ENCODE measurements at places on chromosomes 6 and 20.

- DNase-seq, result peak; percentile 7
Measured at GRCh38 chr6:25889877-25890853, 16.1 kb upstream of the SLC17A3 start.

- peak; percentile 83 for DNase-seq
Measured at GRCh38 chr6:11653028-11653583, 115.6 kb downstream of the TMEM170B start.

GRCh38 chr20:12056839-12057238 lies 139.1 kb downstream of the BTBD3 start:
- DNase-seq, result no peak

DNA sequence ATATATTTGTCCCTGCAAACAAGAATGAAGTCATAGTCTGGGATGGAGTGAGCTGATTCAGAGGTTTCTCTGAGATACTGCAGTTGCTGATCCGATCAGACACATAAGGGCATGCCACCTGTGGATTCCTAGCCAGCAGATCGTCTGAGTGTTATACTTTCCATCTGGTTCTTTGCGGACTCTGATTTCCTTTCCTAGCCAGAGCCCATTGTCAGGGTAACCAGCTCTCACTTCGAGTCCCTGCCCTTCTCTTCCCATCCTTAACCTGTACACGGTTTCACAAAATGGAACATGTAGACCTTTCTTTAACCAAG lies 100.9 kb downstream of the TMEM200A start:
- DNase-seq, result no peak
